Upper lobe of left lung (tissue), 6 donors: ENCODE measurements at places on chromosomes 3 and 15.

GRCh38 chr3:171347301-171348039, 112.7 kb downstream of the TNIK start:
- no peak for DNase-seq

- DNase-seq = no peak
Observed at GRCh38 chr3:189794518-189794917, 163.3 kb downstream of the TP63 start.

GRCh38 chr3:54299169-54299935, 177.0 kb downstream of the CACNA2D3 start:
- no peak for DNase-seq

DNA sequence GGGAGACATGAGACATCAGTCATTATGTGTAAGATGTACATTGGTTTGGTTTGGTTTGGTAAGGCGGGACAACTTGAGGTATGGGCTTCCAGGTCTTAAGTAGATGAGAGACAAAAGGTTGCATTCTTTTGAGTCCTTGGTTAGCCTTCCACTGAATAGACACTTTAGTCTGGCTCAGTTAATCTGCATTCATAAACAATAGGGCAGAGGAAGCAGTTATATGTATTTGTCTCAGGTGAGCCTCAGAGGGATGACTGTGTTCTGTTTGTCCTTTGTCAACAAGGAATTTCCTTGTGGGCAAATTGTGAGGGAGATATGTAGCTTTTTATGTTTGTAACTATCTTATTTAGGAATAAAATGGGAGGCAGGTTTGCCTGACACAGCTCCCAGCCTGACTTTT, 50.4 kb downstream of the TCF12 start:
- no peak for DNase-seq

DNA sequence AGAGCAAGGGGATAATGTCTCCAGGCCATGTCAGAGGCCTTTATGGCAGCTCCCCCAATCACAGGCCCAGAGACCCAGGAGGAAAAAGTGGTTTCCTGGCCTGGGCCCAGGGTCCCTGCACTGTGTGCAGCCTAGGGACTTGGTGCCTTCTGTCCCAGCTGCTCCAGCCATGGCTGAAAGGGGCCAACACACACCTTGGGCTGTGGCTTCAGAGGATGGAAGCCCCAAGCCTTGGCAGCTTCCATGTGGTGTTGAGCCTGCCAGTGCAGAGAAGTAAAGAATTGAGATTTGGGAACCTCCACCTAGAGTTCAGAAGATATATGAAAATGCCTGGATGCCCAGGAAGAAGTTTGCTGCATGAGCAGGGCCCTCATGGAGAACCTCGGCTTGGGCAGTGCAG, 18.1 kb upstream of the TP63 start:
- no peak for DNase-seq

DNA sequence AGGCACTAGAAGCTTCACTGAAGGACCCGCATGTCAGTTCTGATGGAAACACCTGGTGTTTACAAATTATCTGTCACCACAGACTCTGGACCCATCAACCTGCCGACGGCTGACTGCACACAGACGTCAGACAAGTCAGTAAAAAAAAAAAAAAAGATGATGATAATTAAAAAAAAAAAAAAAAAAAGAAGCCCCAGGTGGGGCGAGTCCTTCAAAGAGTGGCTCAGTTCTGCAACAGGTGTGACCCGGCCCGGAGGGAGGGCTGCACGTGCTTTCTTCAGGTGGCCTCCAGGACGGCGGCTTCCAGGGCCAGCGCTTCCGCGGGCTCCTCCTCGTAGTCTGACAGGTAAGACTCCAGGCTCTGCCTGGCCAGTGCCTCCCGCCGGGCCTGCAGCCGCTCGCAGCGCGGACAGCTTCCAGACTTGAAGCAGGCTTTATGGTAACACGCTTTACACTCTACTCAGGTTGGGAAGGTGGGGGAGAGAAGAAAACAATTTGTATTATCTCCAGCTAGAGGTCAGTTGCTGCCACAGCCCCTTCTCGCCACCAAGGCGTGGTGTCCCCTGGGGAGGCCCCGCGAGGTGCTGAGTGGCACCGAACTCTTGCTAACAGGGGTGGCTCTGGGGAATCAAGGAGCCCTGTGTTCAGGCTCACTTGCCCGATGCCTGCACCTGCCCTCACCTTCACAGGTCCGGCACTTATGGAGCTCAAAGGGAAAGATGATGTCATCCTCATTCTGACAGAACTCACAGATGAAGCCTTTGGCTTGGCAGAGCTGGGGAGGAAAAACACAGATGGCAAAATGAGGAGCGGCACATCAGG, 61.8 kb downstream of the RUBCN start:
- DNase-seq = no peak

GRCh38 chr15:43286074-43286473, 19.3 kb upstream of the TGM5 start:
- peak; percentile 55 for DNase-seq

DNA sequence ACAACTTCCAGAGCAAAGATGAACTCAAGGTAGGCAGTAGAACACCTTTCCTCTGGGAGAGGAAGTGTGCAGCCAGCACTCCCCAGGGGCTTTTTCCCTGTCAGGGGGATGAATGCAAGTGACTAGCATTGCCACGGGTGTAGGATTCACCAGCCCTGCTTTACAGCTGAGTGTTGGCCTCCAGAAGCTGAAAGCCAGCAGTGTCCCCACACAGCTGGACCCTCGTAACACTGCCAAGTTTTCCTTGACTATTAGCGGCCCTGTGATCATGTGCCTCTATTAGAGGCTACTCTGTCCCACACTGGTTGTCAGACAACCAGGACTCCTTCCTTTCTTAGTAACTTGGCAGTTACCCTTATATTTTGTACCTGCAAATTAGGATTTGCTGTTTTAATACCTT, 104.9 kb upstream of the MANF start:
- no peak for DNase-seq
